RWPE1 (cell line): ENCODE measurements at places on chromosomes 6 and 20.

DNA sequence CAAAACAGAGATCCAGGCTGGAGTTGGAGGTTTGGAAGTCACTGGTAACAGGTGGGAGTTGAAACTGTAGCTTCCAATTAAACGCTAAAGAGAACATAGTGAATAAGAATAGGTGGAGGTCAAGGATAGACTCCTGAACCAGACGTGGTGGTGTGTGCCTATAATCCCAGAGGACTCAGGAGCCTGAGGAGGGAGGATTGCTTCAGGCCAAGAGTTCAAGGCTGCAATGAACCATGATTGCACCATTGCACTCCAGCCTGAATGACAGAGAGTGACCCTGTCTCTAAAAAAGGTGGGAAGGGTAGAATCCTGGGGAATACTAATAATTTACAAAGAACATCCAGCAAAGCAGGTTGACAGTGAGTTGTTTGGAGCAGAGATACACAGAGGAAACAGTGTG is 13.6 kb downstream of the NRSN1 start:
- DNase-seq = no peak

- DNase-seq = no peak
Measured at GRCh38 chr6:156845454-156846155, 68.4 kb downstream of the ARID1B start.

- no peak for DNase-seq
Measured at GRCh38 chr20:51216850-51217249, 193.9 kb upstream of the KCNG1 start.

- DNase-seq = no peak
Measured at GRCh38 chr6:107871976-107872375, 47.9 kb upstream of the SCML4 start.

- peak; percentile 11 for DNase-seq
Measured at GRCh38 chr6:141914646-141915045, 218.1 kb upstream of the GJE1 start.

GRCh38 chr20:41150664-41151063 is 13.3 kb downstream of the PLCG1 start:
- DNase-seq = no peak
